ENCODE measurements at places on chromosomes 4 and X. TPM values are rescaled to one million over a fixed set of nuclear protein-coding genes. Genes with fewer than 3 reads are reported as not detected.

Gene ANXA10
- not detected for total RNA-seq

Gene CPZ
- total RNA-seq: not detected

Gene ANOS1
- not detected for total RNA-seq

Gene PAGE4
- total RNA-seq: not detected

Gene LRBA
- 55.7 TPM for total RNA-seq

Gene ZCCHC12
- not detected for total RNA-seq

Gene SUV39H1
- total RNA-seq: 9.1 TPM

Gene CENPE
- 2.4 TPM for total RNA-seq

Gene SPANXD
- total RNA-seq: not detected

Gene CXCL3
- total RNA-seq: not detected

Gene BRS3
- not detected for total RNA-seq

Gene SPANXA2
- total RNA-seq: not detected

Gene CDX4
- total RNA-seq: not detected

Gene ALAS2
- total RNA-seq: 0.39 TPM

Gene RBMXL3
- not detected for total RNA-seq

Gene P2RY4
- 0.44 TPM for total RNA-seq

Gene CCDC160
- not detected for total RNA-seq

Gene MAGEA2B
- total RNA-seq: not detected

Gene ADRA2C
- total RNA-seq: not detected

Gene IL2RG
- 264 TPM for total RNA-seq

Gene SULT1E1
- not detected for total RNA-seq

Gene PNMA3
- 1.2 TPM for total RNA-seq

Gene IL21
- not detected for total RNA-seq

Gene MAOB
- total RNA-seq: not detected

Gene TLR10
- 107 TPM for total RNA-seq

Gene MUC7
- total RNA-seq: not detected

Gene ATP2B3
- not detected for total RNA-seq

Gene ZNF275
- 19.5 TPM for total RNA-seq

Gene MAGEA8
- total RNA-seq: not detected

Gene HELT
- total RNA-seq: not detected

Gene SCRG1
- not detected for total RNA-seq

Gene CAPN6
- not detected for total RNA-seq

Gene GPC3
- total RNA-seq: not detected

Gene CDKN2AIP
- 21.8 TPM for total RNA-seq

Gene TENM3
- not detected for total RNA-seq

Gene CENPVL1
- total RNA-seq: not detected

Gene DOCK11
- total RNA-seq: 58.6 TPM

Gene PCDH19
- not detected for total RNA-seq

Gene IL9R
- total RNA-seq: 3.6 TPM

Gene GLUD2
- not detected for total RNA-seq

Gene MGARP
- total RNA-seq: not detected

Gene NDP
- not detected for total RNA-seq

Gene ZCCHC13
- not detected for total RNA-seq

Gene MAP7D2
- total RNA-seq: 0.32 TPM

Gene LRIT3
- 0.22 TPM for total RNA-seq

Gene CTAG2
- total RNA-seq: not detected
